Gastrocnemius medialis (tissue), 4 donors: ENCODE measurements at places on chromosomes 12 and 14. TPM values are rescaled to one million over a fixed set of nuclear protein-coding genes. Genes with fewer than 3 reads are reported as not detected.

DNA sequence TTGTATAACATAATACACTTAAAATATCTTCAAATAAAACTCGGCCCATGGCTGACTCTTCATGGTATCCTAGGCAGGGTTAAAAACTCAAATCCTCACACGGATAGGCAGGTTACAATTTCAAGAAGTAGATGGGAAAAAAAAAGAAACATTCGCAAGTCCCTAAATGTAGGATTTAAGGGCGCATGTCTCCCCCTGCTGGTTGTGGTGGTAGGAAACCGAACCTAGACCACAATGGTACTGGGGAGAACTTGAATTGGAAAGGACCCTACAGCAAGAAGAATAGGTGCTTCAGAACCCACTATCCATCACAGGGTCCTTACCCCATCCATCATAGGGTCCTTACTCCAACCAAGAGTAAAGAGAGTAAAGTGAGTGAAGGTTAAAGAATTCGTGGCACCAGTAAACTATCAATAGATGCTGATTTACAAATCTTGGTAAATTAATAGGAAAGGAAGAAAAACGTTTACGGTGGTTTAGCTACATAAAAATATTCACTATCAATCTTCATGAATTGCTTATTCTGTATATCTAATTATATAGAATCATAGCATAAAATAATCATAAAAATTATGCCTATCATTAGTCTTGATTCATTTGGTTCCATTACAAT lies 3.3 kb upstream of the CIPC start:
- peak; percentile 72 for DNase-seq

DNA sequence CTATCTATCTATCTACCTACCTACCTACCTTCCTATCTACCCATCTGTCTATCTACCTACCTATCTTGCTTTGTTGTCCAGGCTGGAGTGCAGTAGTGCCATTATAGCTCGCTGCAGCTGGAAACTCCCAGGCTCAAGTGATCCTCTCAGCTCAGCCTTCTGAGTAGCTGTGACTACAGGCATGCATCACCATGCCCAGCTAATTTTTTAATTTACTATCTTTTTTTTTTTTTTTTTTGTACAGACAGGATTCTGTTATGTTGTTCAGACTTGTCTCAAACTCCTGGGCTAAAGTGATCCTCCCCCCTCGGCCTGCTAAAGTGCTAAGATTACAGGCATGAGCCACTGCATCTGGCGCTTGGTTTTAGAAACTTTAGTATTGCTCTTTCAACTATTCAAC lies 762.4 kb downstream of the SLC6A15 start:
- no peak for DNase-seq

DNA sequence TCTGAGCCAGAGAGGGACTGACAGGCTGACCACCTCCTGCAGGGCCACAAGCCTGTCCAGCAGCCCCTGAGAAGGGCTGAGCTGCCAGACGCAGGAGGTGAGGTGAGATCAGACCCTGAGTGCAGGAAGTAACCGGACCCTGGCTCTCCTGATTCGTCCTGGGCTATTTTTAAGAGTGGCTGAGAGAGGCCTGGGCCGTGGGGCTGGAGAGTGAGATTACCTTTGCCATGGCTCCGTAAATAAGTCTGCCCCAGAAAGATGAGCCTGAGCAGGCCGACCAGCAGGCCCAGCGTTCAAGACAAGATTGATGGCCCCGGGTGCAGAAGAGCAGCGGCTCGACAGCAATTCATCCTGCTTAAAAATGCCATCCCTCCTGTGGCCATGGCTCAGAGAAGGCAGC lies 54.2 kb downstream of the SPTB start:
- DNase-seq: peak; percentile 86

DNA sequence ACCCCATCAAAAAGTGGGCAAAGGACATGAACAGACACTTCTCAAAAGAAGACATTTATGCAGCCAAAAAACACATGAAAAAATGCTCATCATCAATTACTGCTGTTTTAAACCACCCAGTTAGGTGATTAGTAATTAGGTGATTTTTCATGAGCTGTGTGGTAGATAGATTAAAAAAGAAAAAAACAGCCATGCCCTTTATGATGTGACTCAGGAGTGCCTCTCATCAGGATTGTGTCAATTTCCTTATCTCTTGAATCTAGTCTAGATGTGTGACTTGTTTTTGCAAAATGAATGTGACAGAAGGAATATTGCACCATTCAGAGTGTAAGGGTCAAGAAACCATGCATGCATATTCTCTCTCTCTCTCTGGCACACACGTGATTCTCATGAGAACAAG lies 5.7 kb downstream of the OR10A7 start:
- DNase-seq: no peak

- no peak for DNase-seq
Observed at GRCh38 chr14:22174412-22175277, 414.4 kb downstream of the DAD1 start.

- no peak for DNase-seq
Observed at GRCh38 chr12:116400636-116401372, 123.3 kb upstream of the MED13L start.

DNA sequence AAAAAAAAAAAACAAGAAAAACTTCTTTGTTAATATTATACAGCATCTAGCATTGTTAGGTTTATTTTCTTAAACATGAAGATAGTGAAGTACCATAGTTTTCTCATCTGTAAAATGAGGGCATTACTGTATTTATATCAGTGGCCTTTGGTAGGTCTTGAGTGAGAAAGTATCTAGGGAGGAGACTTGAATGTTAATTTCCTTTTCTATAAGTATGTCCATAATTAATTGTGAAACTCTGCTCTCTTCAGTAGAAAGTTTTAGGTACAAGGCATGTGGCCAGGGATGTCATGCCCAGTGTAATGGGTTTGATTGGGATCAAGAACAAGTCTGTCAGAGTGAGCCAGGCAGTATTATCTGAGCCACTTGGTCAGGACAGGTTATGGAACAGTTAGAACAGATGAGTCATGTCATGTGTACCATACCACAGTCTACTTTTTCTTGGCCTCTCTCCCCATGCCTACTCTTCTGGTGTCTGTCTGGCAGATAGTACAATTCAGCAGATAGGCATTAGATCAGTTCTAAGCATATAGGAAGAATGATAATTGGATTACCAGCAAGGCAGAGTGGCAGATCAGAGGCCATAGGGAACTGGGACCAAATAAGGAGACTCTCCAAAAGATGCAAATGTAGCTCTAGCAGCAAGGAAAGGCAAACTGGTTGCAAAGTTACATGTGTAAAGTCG lies 30.4 kb downstream of the FBXO34 start:
- peak; percentile 70 for DNase-seq

DNA sequence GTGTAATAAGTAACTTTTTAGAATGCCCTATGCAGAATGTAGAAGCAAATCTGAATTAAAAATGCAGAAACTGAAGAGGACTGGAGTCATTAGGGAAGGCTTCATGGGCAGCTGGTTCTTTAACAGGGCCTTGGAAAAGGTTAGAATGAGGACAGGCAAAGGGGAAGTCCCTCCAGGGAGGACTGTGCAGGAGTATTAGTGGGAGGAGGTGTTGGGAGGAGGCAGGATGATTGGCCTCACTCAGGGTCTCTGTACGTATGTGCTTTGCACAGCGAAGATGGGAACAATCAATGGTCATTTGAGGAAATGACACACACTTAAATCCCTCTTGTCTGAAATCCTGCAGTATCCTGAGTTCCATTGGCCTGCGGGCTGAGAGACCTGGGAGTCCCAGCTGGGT lies 119.7 kb downstream of the PTCSC3 start:
- DNase-seq: no peak

DNA sequence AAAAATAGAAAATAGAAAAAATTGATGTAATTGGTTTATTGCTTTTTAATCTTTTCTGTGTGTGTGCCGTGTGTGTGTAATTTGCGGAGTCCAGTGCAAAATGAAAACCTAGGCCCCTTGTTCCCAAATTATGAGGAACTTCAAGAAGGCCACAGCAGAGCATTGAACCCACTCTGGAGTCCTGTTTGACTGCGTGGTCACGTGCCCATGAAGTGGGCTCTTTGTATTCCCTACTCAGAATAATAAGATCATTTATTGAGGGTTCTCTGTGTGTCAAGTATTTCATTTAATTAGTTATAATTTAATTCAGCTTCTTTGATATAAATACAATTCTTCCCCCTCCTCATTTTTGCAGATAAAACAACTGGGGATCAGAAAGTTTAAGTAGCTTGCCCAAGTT lies 12.3 kb upstream of the NINJ2 start:
- DNase-seq: no peak

OAS2 gene
- total RNA-seq: 1.7 TPM

DNA sequence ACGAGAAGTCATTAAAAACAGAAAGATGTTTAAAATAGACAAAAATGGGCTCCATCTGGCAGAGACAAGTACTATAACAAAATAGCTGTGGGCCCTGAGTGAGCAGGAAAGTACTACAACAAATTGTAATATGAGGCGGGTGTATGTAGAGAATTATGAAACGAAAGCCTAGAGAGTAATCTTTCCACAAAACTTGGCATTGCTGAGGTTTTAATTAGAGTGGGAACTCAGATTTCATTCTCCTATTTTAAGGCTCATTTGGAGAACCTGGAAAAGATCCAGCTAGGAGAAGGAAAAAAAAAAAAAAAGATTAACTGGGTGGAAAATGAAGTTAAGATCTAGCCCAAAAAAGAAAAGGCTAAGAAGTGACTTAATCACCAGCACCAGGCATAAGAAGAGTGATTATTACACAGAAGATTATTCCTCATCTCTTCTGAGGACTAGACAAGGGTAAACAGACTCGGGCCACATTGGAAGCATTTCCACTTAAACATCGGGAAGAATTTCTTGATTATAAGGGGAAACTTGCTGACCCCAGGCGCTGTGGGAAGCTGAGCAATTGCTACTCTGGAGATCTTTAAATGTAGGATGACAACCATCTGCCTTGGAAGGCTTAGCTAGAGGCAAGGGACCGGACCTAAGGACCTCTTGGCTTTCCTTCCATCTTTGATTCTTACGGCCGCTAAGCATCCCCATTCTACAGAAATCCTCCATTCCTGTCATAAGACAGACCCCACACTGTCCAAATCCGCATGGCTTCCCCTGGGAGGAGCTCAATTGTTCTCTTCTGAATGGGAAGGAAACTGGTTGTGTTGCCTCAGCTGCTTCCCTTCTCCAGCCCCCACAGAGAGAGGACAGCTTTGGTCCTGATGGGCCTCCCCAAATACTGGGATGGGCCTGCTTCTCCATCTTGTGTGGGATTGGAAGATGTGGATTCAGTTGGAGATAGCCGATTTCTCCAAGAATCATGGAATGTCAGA lies 40.6 kb downstream of the IGF1 start:
- DNase-seq: no peak

DNA sequence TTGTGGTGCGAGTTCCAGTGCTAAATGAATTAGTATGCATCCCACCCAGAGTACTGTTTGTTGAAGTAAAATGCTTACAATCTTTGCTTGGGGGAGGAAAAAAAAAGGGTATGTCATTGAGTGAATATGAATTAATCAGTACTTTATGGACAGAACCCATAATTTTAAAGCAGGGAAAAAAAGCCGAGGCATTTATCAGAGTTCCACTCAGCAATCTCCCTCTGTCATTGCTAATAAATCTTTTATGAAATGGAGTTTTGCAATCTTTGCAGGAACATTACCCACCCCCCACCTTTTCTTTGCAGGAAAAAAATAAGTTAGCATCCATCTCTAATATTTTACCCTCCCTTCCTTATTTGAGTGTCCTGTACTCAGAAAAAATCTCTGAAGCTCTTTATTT lies 127.9 kb upstream of the TMPO start:
- no peak for DNase-seq

MUCL1 gene
- total RNA-seq: not detected

- DNase-seq: no peak
Observed at GRCh38 chr12:18589316-18589715, 148.5 kb downstream of the PLCZ1 start.

- no peak for DNase-seq
Observed at GRCh38 chr12:132178801-132179401, 34.6 kb downstream of the NOC4L start.

LRRC9 gene
- not detected for total RNA-seq

DNA sequence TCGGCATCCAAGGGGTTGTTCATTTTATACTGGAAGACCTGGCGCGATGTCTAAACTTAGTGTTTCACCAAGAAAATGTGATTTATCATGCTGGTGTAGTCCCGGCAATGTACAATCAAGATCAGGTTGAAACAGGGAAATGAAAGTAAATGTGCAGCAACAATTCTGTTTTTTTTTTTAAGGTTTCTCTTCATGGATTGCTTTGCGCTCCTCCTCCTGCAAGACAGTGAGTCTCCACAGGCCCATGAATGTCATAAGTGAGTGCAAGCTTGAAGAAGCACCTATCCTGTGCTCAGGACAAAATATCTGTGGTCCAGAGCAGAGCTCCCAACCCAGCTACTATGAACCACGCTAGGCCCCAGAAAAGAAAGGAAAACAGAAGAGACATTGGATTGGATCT lies 143.4 kb downstream of the KCNK10 start:
- DNase-seq: no peak

DNA sequence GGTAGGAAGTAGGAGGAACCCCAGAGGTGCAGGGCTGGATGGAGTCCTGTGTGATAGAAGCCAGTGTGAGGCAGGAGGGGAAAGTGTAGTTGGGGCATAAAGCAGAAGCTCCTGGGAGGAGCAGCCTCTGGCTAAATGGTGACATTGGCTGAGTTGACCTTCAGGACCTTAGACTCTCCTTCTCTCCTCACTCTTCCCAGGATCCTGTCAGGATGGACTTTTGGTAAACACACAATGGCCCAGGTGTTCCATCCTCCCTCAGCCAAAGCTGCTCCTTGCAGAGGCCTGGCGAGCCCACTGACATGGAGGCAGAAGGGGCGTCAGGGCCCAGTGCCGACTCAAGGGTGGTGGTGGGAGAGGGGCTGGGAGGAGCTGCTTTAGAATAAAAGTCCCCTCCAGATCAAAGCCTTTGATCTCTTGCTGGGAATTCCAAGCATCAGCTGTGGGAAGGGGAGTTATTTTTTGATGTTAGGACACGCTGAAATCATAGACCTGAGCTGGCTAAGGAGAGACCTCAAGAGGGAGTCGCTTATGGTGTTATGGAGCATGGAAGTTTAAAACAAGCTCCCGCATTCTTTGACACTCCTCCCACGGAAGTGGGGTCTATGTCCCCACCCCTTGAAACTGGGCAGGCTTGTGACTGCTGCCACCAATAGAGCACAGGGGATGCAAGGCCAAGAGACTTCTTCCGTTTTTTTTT lies 44.1 kb downstream of the SMIM41 start:
- no peak for DNase-seq

DNA sequence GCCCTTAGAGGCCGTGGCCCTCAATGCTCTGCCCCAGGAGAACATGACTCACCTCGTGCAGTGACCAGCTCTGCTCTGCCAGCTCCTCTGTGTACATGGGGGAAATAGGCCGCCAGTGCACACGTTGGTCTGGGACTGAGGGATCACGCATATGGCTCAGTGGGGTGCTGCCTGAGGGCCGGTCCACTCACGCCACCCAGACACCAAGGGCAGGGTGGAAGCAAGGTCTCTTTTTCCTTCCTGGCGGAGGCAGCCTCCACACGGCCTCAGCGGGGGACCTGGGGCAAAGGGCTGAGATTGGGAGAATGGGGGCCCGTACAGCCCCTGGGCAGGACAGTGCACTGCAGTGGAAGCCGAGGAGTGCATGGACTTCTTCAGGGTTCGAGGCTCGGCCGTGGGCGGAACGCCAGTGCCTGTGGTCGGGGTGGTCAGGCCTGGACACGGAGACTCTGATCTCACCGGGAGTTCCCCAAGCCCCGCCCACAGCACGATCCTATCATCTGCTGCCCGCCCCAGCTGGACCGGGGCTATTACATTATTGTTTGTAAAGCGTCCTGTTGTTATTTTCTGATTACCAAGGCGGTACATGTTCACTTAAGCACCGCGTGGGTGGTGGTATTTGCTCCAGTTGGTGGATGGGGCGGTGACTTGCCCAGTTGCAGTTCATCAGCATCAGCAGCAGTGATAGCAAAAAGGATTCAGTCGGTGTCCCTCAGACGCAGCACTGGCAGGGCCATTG lies 38.8 kb upstream of the TDRD9 start:
- DNase-seq: no peak
